ENCODE measurements at places on chromosomes 16 and 17. TPM values are rescaled to one million over a fixed set of nuclear protein-coding genes. Genes with fewer than 3 reads are reported as not detected.

- DNase-seq, result no peak
Observed at GRCh38 chr17:34623856-34624766, 44.7 kb downstream of the TMEM132E start.

DNA sequence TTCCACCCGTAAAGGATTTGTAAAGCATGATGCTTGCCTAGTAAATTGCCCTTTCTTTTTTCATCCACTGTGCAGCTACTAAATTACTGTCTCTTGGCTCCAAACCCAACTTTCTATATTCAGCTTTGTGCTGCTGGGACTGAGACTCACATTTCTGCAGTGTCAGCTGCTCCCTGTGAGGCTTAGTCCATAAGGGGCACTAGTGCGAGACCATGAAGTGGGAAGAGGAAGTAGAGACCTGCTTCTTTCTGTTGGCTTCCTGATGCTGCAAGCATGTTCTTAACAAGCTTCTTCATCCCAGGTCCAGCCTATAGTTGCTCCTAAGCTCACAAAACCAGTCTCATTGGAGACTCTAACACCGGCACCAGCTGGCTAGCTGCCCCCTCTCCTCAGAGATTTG lies 74.9 kb upstream of the HS3ST2 start:
- DNase-seq, result no peak

DNA sequence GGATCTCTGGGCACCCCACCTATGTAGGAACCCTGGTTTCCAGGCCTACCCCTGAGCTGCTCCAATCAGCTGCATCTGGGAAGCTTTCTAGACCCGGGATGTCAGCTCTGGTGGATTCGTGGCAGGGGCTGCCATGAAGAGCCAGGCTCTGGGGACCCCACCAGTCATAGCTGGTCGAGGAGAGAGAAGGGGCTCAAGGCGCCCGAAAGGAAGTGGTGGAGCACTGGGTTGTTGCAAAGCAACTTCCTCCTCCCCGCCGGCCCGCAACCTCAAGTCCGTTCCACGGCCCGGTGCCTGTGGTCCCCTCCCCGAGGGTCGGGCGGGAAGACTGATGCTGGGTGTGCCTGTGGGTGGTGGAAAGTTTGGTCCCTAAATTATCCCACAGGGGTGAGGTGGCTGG lies 10.2 kb downstream of the TBKBP1 start:
- no peak for DNase-seq

DNA sequence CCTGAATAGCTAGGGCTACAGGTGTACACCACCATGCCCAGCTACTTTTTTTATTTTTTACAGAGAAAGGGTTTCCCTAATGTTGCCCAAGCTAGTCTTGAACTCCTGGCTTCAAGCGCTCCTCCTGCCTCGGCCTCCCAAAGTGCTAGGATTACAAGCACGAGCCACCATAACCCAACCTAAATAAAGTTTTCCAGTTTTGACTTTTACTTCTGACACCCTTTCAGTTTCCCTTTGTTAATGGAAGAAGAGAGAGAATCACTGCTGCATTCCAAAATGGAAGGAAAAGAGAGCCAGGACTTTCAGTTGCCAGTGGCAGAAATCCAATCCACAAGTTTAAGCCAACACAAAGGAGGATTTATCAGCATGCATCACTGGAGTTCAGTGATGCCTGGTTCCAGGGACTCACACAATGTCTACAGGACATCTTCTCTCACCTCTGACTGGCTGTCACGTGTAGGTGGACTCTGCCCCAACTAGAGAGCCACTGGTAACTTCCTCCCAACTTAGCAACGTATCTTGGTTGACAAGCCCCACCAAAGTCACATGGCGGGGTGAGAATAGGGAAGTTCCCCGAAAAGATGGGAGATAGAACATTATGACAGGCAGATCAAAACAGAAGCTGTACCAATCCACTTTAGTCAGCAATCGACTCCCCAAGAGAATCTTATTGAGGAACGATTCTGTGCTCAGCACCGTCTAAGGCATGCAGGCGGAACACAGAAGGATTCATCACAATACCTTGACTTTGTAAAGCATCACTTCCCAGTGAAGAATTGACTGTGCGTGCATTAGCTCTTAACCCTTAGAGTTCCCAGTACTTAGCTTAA lies 46.5 kb downstream of the GAS7 start:
- DNase-seq, result no peak

- no peak for DNase-seq
Observed at GRCh38 chr16:3189869-3190268, 1.9 kb downstream of the OR1F1 start.

DNA sequence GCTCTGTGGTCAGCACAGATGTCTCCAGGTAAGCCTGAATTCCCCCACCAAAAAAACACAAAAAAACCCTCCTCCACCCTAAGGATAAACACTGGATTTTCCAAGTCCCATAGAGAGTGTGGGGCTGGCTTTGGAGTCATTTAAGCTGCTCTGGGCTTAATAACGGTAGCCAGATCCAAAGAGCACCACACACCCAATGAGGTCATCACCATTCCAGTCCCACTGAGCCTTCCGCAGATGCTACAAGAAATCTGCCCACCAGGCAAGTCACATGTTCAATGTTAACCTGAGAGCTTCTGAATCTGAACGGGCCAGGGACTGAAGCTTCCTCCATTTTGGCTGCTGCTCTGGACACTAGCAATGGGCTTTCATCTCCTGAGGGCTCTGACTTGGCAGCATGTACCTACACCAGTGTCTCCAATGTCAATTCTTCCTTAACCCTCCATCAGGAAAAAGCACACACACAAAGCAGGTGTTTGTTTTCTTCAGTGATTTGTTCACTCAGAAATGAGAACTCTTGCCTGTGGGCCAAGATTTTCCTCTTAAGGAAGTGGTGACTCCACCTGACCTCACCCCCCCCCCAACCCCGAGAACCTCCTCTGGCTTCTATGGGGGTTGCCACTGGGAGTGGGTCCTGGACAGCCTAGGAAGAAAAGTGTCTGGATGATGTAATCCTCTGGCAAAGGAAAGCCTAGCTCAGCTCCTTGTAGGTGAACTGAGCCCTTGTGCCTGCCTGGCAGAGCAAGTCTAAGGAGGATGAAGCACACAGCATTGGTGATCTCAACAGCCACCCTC lies 220.1 kb downstream of the FOXL1 start:
- no peak for DNase-seq

GRCh38 chr16:84055366-84055765 lies 12.8 kb upstream of the SLC38A8 start:
- DNase-seq, result no peak

DNA sequence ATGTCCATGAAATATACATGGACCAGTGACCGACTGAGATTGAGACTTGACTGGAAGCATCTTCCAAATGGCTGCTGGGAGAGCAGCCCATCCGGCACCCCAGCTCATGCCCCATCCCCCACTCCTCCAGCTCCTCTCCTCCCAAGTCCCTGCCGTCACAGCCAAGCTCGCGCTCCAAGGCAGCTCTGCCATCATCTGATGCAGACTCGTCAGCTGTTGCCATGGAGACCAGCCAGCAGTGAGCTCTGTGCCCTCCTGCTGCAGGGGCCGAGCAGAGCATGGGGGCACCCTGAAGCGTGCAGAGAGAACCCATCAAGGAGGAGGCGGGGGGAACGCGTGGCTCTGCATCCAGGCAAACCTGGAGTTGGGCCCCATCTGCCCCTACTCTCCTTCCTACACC lies 74.5 kb upstream of the TNRC6C start:
- DNase-seq, result no peak

GRCh38 chr17:20304961-20305360 lies 162.4 kb downstream of the LGALS9B start:
- no peak for DNase-seq

DNA sequence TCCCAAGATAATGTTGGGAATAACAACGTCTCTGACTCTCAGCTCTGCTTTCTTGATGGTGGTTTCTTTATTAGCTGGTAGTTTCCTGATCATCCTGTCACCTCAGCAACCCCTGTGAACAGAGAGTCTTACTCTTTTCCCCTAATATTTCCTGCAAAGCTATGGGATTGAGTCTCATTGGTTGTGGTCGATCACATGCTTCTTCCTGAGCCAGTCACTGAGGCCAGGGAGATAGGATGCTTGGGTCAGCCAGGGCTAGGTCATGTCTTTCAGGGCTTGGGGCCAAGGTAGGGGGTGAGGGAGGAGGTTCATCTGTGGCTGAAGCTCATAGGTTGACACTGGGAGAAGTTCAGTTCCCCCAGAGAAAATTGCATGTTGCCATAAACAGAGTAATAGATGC lies 114.3 kb downstream of the ABCC1 start:
- no peak for DNase-seq

- DNase-seq, result no peak
Observed at GRCh38 chr17:12613566-12613965, 52.1 kb upstream of the MYOCD start.

- no peak for DNase-seq
Observed at GRCh38 chr16:56547120-56547948, 17.5 kb upstream of the MT4 start.

DNA sequence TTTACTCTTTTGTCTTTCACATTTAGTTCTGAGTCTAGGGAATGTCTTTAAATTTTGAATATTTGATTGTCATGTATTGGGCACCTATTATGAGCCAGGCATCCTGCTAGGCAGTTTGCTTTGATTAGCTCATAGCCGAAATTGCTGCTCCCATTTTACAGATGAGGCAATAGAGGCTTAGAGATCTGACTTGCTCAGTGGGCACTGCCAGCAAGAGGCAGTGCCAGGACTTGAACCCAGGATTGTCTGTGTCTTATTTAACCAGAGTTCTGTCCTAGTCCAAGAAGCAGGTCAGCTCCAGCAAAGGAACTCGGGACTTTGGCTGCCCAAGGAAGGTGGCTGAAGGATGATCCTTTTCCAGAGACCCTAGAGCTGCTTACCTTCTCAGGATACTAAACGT lies 24.5 kb downstream of the BEAN1 start:
- no peak for DNase-seq

GRCh38 chr17:76894842-76895241 lies 26.6 kb downstream of the MGAT5B start:
- no peak for DNase-seq

- DNase-seq, result no peak
Observed at GRCh38 chr16:89482150-89482816, 8.1 kb downstream of the ANKRD11 start.

DNA sequence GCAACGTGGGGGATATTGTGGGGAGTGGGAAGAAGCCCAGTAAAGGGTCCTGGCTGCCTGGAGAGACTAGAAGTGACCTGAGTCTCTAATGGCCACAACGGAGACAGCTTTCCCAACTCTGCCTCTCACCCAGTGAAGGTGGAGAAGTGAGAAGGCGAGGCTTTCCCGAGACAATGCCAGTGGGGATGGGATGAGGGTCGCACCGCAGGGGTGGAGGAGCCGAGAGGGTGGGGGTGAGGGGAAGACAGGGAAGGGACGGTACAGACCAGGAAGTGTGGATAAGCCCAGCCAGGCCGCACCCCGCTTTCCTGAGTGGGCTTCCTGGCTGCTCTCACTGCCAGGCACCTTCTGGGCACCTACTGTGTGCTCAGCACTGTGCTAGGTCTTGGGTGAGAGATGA lies 7.5 kb upstream of the SPPL2C start:
- DNase-seq, result no peak

KRT23 gene
- total RNA-seq, result not detected

C16orf82 gene
- total RNA-seq, result not detected

WNT9B gene
- 0.90 TPM for total RNA-seq

KRTAP3-1 gene
- not detected for total RNA-seq

CRYBA1 gene
- total RNA-seq, result not detected

NOXO1 gene
- not detected for total RNA-seq

PLEKHM1 gene
- 68.6 TPM for total RNA-seq

TBX4 gene
- total RNA-seq, result not detected

PPP4C gene
- 35.9 TPM for total RNA-seq

Data from tibial nerve (tissue), 4 donors.